H4 (cell line): ENCODE measurements at places on chromosomes 7 and 10.

- DNase-seq = peak; percentile 85
Observed at GRCh38 chr7:36986948-36987724, 262.8 kb upstream of the AOAH start.

GRCh38 chr10:100901051-100901450, 11.7 kb upstream of the SLF2 start:
- no peak for DNase-seq

- peak; percentile 53 for DNase-seq
Observed at GRCh38 chr7:40922316-40922670, 780.6 kb downstream of the INHBA start.

- peak; percentile 27 for DNase-seq
Observed at GRCh38 chr10:119494236-119495020, 48.1 kb downstream of the RGS10 start.

DNA sequence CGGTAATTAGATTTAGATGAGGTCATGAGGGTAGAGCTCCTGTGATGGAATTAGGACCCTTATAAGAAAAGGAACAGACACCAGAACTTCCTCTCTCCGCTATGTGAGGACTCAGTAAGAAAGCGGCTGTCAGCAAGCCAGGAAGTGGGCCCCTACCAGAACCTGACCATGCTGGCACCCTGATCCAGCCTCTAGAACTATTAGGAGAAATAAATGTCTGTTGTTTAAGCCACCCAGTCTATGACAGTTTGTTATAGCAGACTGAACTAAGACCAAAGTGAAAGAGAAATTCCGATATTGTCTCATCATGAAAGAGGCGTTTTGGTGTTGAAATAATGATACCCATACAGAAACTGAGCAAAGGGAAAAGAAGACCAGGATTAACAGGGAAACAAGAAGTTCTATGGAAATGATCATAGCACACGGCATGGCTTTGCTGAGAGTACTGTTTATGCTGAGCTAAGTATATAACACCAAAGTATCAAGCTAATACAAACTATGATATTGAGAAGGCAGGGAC, 9.2 kb downstream of the CLEC2L start:
- no peak for DNase-seq

GRCh38 chr10:49742683-49743463, 19.2 kb downstream of the OGDHL start:
- no peak for DNase-seq

- no peak for DNase-seq
Observed at GRCh38 chr10:114010316-114010715, 33.4 kb upstream of the ADRB1 start.

DNA sequence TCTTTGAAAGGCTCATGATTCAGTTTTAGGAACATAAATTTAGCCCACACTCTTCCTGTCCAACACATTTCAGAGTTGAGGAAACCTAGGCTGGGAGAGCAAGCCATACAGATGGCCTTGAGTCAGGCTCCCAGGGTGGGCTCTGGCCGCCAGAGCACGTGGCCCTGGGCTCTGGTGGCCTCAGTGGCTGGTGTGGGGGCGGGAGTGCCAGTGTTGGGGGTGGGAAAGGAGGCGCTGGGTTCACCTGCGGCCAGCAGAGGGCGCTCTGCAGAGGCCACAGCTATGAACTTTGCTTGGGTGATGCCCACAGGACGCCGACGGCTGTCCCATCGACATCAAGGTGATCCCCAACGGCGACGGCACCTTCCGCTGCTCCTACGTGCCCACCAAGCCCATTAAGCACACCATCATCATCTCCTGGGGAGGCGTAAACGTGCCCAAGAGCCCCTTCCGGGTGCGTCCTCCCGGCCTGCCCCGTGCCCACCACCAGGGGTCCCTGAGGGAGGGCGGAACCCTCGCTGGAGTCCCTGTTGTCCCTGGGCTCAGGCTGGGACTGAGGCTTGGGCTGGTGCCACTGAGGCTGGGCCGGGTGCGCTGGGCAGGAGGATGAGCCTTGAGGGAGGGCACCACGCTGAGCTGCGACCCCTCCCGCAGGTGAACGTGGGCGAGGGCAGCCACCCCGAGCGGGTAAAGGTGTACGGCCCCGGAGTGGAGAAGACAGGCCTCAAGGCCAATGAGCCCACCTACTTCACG, 11.9 kb downstream of the FLNC start:
- DNase-seq = no peak

DNA sequence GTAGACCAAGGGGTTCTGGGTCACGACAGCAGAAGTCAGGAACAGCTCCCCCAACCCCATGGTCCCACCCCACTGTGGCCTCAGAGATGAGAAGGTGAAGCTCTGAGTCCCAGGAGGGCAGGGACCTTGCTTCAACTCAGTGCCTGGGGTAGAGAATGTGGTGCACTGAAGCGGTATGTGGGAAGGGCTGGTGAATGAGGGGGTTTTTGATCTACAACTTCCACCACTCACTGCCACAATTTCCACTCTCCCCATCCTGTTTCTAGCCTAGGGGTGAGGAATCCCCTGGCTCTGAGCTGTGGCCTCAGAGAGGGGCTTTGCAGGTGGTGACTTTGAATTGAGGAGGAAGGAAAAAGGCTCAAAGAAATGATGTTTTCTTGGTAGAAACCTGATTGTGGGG, 44.9 kb upstream of the TOMM7 start:
- DNase-seq = no peak

DNA sequence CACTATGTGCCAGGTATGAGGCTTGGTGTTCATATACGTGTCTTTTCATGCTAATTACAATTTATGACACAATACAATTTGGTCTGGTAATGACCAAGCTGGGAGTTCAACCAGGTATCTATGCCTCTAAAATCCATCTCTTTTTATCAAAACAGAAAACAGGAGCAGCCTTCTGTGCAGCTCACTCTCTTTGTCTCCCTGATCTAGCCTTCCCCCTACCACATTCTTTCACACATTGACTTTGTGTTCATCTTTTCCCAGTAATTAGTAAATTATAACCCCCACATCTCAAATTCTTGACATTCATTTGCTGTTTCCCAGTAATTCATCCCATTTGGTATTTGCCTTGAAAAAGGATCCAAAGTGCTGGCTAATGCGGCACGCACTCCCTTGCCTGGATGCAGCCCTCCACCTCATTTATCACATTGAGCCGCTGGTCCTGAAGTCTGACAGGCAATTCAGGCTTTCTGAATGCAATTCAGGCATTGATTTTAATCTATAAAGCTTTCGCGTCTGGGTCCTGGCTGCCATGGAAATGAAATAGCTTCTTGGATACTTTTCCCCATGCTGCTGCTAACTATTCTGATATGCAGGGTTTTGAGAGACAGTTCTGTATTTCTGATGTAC, 112.5 kb upstream of the ANKRD1 start:
- no peak for DNase-seq

DNA sequence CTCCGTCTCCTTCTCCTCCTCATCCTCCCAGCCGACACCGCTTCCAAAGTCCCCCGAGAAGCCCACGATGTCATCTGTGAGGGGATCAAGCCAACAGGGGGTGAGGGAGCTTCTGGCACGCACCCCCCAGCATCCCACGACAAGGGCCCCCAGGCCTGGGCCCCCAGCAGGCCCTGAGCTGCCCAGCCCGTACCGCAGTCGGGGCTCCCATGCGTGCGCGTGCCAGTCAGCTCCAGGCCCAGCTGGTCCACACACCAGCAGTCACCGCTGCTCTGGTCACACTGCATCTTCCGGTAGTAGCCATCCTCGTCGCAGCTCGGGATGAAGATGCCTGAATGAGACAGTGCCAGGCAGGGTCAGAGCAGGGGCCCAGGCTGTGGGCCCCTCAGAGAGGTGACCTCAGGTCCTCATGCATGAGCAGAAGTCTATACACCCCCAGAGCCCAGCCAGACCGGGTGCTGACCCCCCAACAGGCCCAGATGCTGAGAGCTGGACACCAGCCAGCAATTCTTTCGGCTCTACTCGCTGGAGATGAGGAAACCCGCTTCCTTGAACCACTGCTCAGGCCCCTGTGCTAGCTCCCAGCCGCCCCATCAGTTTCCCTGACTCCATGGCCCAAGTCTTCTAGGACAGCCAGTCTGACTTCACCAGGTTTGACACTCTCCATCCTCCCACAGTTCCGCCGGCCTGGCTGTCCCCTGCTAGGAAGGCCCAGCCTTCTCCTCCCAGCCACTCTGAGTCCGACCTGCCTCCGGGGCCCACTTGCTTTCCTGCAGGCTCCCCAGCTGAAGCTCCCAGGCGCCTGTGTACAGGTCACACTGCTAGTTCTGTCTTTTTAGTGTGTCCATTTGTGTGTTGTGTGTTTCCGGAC, 25.3 kb downstream of the SPOCK2 start:
- DNase-seq = no peak

DNA sequence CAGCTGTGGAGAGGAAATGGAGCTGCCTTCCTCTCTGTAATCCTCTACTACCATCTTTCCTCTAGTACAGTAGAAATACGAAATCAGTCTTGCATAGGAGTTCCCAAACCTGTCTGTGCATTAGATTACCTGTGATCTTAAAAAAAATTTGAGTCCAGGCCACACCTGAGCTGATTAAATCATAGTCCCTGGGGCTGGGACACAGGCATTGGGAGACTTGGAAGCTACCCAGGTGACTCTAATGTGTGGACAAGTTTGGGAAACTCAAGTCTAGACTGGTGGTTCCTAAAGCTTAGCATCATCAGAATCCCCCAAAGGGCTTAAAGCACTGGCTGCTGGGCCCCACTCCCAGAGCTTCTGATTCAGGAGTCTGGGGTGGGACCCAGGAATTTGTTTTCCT, 152.7 kb upstream of the GLI3 start:
- no peak for DNase-seq

DNA sequence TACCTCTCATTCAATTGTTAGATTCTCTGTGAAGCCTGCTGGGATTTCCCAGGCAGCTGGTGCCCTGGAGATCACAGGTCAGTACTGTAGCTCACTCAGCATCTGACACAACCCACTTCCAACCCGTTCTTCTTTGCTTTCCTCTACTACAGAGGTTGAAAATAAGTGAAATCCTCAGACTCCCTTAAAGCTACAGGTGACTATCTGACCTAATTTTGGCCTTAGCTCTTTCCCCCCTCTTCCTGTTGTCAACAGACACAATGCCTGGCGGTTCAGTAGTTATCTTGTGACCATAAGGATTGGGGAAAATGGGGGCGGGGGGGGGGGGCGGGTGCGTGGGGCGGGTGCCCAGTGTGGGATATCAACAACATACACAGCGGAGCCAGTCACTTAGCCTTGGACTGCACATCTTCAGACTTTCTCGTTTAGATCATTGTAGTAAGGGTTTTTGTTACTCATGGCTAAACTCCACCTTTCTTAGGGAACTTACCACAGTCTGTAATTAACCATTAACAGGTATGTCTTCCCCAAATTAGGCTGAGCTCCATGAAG, 37.8 kb downstream of the MTPN start:
- no peak for DNase-seq

GRCh38 chr7:127891144-127891543, 140.1 kb downstream of the LRRC4 start:
- DNase-seq = no peak

DNA sequence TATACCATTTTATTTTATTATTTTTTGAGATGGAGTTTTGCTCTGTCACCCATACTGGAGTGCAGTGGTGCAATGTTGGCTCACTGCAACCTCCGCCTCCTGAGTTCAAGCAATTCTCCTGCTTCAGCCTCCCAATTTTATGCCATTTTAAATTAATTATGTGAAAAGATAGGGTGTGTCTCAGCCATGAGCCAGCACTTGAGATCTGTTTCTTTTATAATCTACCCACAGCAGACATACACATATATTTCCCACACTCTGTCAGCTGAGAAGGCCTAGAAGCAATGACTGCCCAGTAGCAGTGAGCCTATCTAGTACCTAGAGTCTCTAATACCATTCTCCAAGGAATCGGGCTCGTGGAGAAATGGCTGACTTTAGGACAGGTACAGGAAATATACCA, 70.5 kb downstream of the ADAM12 start:
- no peak for DNase-seq

GRCh38 chr10:71231206-71231605, 18.8 kb downstream of the UNC5B start:
- no peak for DNase-seq

- DNase-seq = peak; percentile 88
Observed at GRCh38 chr7:116576350-116577319, 51.8 kb downstream of the CAV1 start.

GRCh38 chr7:43164757-43165156, 52.3 kb downstream of the HECW1 start:
- peak; percentile 77 for DNase-seq

- DNase-seq = no peak
Observed at GRCh38 chr7:106313966-106314365, 29.2 kb upstream of the NAMPT start.

DNA sequence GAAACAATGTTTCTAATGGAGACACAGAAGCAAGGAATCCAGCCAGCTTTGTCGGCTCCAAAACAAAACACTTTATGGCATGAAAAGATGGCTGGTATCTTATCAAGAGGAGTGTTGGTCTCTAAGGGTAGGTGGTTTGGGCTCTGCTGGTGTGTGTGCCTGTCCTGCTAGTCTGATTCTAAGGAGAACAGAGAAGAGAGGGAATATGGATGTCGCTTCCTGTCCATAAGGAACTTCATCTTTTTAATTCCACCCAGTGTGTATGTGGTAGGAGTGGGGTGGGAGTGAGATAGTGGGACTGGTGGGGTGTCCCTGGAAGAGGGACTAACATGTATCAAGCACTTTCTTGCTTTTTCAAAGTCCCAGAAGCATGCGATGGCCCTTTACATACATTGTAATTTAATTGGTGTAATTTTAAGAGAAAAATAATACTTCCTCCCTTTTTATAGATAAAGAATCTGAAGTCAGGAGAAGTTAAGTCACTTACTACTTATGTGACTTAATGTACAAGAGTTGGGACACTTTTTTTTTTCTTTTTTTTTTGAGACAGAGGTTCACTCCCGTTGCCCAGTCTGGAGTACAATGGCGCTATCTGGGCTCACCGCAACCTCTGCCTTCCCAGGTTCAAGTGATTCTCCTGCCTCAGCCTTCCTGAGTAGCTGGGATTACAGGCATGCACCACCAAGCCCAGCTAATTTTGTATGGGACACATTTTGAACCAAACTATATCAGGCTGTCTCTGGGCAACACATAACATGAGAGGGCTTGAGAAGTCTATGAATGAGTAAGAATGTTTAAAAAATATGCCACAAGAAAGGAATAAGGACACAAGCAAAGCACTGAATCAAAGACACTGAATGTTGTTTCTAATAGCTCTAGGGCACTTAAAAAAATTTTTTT, 18.8 kb downstream of the NT5C3A start:
- no peak for DNase-seq

- DNase-seq = no peak
Observed at GRCh38 chr7:144454-144826, 47.9 kb upstream of the FAM20C start.

DNA sequence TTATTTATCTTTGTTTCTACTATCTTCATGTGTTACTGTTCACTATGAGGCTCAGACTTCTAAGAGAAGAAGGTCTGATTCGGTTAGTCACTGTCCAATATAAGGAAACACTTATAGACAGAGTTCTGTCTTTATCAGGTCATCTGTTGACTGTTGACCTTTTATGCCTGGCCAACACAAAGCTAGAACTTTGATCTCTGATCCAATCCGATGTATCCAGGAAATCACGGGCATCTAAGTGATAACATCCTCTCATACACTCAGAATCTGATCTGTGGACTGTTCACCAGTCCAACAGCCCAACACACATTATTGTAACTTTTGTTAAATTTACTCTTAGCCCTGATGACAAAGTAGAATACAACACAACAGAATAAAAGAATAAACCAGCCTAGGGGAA, 114.6 kb downstream of the SRI start:
- DNase-seq = no peak

- DNase-seq = no peak
Observed at GRCh38 chr7:41706228-41706930, 3.5 kb upstream of the INHBA start.
